Stimulated activated CD8-positive, alpha-beta memory T cell treated with anti-CD3 and anti-CD28 coated beads, Interleukin-4, amount 100 ng/mL, for 1 hour (primary cell): ENCODE measurements at places on chromosomes 1 and 21.

DNA sequence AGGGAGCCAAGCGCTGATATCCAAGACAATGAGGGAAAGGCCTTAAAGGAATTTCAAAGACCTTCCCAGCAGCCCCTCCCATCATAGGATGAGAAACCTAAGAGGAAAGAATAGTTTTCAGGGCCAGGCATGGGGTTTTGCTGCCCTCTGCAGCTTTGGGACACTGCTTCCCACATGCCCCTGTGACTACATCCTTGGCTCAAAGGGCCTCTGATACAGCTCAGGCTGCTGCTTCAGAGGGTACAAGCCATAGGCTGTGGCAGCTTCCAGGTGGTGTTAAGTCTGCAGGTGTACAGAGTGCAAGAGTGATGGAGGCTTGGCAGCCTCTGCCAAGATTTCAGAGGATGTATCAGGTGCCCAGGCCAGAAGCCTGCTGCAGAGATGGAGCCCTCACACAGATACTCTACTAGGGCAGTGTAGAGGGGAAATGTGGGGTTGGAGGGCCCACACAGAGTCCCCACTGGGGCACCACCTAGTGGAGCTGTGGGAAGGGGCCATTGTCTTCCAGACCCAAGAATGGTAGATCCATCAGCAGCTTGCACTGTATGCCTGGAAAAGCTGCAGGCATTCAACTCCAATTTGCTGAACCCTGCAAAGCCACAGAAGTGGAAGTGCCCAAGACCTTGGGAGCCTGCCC lies 125.8 kb downstream of the SLC45A1 start:
- no peak for DNase-seq

DNA sequence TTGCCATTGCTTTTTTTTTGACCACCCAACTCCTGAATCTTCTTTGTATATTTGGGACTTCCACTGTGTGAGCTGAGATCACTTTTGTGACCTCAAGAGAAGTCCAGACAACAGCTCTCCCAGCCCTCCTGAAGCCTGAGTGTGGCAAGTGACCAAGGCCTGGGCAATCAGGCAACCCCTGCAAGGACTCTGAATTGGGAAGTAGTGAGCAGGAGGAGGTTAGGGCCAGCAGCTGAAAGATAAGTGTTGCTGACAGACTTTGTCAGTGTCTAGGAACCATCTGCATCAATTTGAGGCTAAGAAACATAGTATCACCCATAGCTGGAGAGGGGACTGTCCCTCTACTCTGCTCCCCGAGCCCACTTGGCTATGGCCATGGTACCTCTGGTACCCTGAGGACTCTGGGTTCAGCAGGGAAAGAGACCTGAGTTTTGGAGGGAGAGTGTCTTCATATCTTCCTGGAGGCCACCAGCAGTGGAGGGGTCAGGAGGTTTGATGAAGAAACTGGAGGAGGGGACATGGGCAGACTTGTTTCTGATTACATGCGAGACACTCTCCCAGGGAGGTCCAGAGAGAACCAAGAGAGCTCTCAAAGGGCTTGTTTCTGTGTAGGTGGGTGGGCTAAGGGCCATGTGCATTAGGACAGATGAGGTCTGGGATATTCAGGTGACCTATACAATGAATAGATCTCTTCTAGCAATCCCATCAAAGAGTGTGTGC lies 147.0 kb upstream of the DNAH14 start:
- DNase-seq: no peak

DNA sequence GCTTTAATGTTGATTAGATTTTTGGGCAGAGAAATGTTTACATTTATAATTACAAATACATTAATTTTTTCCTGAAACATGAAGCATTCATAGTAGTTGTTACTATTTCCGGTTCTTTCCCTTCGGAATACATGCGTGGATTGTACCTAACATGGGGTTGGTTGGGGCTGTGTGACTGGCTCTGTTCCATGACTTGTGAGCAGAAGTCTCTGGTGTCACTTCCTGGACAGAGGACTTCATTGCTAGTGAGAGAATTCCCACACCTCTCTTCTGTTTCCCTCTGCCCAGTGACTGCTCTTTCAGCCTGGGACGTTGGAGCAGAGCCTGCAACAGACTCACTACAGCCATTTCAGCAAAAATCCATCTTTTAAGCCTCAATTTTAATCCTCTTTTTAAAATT lies 231.4 kb downstream of the GRIK1 start:
- no peak for DNase-seq

GRCh38 chr1:21874328-21874727 lies 62.3 kb downstream of the LDLRAD2 start:
- no peak for DNase-seq
